Fibroblast of the aortic adventitia (primary cell): ENCODE measurements at places on chromosomes 4 and X.
A peak's percentile ranks its signal among the peaks of the same experiment; 100 is the strongest.

DNA sequence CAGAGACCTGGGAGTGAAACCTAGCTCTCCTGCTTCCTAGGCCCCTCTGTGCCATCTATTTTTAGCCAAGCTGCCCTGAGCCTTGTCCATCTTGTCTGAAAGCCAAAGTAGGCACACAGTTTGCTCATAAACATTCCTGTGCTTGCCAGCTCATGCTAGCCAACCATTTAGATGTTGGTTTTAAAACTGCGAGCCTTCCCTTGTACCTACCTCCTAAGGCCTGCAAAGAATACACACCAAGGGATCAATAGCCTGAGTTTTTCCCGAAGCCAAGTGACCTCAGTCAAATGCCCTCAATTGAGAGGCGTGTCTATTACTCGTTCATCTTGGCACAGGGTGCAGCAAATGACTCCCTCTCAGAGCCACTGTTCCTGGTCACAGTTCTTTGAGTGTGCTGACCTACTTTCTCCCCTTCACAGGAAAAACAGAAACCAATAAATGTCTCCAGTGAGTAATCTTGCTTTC lies 48.5 kb downstream of the ZCCHC12 start:
- DNase-seq, result no peak

DNA sequence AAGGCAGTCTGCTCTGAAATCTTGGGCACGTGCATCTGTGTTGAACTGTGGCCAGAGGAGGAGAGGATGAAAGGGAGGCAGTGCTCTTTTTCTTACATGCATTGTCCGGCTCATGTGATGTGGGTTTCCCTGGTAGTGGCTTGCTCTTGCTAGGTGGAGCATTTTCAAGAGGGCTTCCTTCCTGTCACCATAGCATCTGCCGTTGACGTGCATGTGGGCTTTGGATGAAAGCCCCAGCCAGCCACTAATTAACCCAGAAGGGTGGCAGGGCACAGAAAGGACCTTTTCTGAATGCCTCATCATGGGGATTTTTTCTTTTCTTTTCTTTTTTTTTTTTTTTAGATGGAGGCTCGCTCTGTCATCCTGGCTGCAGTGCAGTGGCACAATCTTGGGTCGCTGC lies 121.3 kb downstream of the GPR143 start:
- DNase-seq, result no peak

GRCh38 chr4:7263166-7263565 lies 70.8 kb downstream of the SORCS2 start:
- no peak for DNase-seq

DNA sequence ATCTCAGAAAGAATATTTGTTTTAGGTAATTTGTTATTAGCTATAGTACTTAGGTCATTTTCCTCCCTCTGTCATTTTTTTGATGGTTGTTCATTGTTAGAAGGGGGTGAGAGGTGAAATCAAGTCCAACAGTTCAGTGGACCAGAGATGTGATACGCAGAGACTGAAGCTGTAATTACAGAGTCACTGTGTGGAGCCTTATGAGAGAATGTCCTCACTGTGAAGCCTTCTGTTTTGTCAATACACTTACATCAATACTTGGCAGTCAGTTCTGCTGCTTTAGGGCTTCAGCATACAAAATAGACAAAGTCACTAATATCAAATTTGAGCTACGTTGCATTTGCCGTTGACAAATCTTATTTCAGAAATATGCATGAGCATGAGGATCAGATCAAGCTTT lies 692.5 kb downstream of the C4orf33 start:
- no peak for DNase-seq

DNA sequence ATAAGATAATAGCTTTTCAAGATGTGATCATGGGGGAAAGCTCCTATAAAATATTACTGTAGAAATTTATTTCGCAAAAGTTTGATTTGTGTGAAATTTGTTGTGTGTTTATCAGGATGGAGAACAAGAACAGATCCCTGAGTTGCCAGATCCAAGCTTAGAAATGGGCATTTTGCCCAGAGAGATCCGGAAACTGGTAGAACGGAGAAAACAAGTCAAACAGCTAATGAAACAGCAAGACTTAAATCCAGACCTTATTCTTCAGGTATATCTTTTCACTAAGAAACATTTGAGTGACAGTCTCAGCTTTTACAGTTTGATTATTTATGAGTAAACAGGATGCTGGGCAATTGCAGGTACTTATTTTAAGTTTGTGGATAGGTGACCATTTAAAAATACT lies 54.5 kb downstream of the POLA1 start:
- no peak for DNase-seq

- no peak for DNase-seq
These were observed 169.9 kb upstream of the HAND2 start for GRCh38 chr4:173699841-173700475.

- no peak for DNase-seq
These were observed 64.5 kb downstream of the CDS1 start for GRCh38 chr4:84647312-84647884.

- DNase-seq, result no peak
These were observed 857.7 kb upstream of the HS3ST1 start for GRCh38 chr4:12286351-12286750.

DNA sequence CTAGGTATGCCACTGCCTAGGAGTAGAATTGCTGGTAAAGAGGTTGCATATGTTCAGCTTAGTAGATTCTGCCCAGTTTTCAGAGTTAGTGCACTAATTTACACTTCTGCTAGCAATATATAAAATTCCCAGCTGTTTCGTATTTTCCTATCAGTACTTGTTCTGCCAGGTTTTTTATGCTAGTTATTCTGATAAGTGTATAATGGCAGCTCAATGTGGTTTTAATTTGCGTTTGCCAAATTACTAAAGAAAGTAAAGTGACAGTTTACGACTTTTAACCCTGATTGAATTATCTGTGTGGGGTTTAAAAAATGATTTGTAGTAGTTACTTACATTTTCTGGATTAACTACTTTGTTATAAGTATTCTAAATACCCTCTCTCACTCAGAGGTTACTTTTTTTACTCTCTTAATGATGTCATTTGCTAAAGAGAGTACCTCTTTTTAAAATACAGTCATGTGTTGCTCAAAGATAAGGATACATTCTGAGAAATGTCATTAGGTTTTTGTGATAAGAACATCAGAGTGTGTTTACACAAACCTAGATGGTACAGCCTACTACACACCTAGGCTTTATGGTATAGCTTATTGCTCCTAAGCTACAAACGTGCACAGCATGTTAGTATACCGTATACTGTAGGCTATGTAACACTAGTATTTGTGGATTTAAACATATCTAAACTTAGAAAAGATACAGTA lies 363.2 kb downstream of the IL15 start:
- peak; percentile 9 for DNase-seq

DNA sequence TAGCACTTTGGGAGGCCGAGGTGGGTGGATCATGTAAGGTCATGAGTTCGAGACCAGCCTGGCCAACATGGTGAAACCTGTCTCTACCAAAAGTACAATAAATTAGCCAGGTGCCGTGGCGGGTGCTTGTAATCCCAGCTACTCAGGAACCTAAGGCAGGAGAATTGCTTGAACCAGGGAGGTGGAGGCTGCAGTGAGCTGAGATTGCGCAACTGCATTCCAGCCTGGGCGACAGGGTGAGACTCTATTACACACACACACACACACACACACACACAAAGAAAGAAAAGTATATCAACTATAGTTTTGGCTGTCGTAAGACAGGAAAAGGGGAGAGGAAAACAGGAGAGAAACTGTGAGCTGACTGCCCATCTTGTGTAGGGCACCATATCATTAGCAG lies 171.7 kb downstream of the ADAMTS3 start:
- DNase-seq, result no peak

DNA sequence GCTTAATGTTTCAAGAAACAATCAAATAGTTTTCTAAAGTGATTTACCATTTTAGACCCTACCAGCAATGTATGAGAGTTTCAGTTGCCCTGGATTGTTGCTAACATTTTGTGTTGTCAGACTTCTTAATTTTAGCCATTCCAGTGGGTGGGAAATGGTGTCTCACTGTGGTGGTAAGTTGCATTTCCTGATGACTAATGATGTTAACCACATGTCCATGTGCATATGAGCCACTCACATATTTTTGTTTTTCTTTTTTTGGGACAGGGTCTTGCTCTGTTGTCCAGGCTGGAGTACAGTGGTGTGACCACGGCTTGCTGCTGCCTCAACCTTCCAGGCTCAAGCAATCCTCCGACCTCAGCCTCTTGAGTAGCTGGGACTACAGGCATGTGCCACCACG lies 48.3 kb downstream of the MED28 start:
- no peak for DNase-seq

DNA sequence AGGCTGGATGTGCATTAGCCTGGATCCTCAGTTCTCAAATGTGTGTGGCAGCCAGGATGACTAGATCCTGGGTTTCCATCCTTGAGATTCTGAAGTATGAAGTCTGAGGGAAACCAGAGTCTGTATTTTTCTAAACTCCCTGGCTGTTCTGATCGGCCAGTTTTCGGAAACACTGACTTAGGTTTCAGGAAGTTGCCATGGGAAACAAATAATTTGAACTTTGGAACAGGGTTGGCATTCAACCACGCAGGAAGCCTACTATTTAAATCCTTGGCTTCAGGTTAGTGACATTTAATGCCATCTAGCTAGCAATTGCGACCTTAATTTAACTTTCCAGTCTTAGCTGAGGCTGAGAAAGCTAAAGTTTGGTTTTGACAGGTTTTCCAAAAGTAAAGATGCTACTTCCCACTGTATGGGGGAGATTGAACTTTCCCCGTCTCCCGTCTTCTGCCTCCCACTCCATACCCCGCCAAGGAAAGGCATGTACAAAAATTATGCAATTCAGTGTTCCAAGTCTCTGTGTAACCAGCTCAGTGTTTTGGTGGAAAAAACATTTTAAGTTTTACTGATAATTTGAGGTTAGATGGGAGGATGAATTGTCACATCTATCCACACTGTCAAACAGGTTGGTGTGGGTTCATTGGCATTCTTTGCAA lies 67.6 kb downstream of the PDGFRA start:
- DNase-seq, result no peak

GRCh38 chrX:5117816-5118215 lies 1110.9 kb downstream of the NLGN4X start:
- DNase-seq, result no peak

GRCh38 chr4:78630615-78631014 lies 79.0 kb downstream of the ANXA3 start:
- DNase-seq, result no peak

GRCh38 chrX:28625223-28625622 lies 38.0 kb downstream of the IL1RAPL1 start:
- no peak for DNase-seq

GRCh38 chr4:141074098-141074878 lies 59.0 kb downstream of the RNF150 start:
- peak; percentile 3 for DNase-seq

GRCh38 chr4:176354884-176355283 lies 35.1 kb downstream of the SPCS3 start:
- DNase-seq, result no peak

DNA sequence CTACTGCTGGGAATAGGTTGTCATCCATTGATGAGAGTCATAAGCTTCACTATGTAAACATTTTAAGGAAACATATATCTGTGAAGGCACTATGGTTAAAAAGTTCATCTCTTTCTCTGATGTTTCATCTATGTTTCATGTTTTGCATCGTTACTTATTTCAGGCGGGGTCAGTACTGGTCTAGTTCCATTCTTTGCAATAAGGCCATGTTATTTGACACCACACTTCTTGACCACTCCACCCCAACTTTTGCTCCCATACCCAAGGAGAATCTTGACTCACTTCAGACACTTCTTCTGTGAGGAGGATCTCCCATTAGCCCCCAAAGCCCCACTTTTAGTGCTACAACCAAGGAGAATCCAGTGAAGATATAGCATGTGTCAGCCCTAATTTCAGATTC lies 119.4 kb downstream of the GRIA3 start:
- DNase-seq, result no peak

DNA sequence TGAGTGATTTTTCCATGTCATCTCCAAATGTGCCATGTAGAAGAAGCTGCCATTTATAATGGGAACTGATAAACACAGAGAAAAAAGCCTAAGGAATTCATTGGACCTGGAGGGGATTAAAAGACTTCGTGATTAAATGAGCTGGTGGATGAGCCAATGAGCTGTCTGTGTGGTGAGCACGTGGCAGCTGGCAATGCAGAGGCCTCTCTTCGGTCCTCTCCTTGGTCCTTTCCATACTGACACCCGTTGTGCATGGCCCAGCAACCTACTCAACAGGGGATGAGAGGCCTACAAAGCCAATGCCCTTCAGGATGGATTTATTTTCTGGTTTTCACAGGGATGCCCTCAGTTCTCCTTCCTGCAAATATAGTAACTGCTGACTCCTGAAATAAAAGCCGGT lies 87.7 kb upstream of the STS start:
- no peak for DNase-seq

- no peak for DNase-seq
These were observed 95.8 kb downstream of the IQCM start for GRCh38 chr4:149719806-149720205.

DNA sequence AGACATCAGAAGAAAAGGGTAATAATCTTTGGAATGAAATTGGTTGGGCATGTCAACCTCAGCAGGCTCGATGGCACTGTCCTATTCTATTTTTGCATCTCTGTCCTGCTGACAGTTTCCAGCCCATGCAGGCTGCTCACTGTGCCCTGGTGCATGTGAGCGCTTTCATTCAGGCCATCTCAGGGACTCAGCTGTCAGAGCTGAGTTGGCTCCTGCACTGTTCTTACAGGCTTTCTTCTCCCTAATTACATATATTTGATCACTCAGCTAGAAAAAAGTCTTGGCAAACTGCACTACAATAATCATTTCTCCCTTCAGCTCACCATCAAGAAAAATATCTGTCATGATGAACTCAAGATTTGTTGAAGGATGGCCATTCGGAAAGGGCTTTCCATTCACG lies 84.7 kb downstream of the RASL11B start:
- DNase-seq, result no peak

DNA sequence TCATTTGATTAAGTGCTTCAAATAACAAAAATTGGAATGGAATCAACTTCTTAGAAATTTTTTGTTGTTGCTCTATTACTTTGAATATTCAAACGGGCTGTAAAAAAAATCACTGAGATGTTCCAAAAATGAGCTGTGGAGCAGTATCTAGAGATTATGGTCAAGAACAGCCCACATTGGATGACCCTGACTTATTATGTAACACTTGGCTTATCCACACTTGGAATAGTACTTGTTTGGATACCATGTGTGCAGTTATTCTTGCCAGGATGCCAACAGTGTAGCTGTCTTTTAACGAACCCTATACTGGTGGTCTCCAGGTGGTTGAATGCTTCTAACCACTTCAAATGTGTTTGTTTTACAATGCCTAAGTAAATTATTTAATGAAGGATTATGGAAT lies 64.9 kb upstream of the CAMK2D start:
- peak; percentile 57 for DNase-seq

DNA sequence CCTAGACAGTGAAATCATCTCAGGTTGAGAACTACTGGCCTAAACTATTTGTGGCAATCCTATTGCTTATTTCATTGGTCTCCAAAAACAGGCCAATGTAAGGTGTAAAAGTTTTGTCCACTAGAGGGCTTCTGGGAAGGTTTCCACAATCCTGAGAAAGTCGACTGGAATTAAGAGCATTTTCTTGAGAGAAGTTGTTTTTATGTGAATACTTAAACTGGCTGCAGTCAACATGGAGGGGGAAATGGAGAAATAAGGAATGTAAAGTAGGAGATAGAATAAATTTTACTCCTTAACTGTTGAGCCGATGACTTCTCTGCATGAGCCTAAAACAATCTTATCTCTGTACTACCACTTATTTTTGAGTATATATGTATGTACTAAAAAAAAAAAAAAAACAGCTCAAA lies 11.0 kb upstream of the EIF4E start:
- peak; percentile 88 for DNase-seq
